H54 (cell line): ENCODE measurements at places on chromosomes 6 and 20.

DNA sequence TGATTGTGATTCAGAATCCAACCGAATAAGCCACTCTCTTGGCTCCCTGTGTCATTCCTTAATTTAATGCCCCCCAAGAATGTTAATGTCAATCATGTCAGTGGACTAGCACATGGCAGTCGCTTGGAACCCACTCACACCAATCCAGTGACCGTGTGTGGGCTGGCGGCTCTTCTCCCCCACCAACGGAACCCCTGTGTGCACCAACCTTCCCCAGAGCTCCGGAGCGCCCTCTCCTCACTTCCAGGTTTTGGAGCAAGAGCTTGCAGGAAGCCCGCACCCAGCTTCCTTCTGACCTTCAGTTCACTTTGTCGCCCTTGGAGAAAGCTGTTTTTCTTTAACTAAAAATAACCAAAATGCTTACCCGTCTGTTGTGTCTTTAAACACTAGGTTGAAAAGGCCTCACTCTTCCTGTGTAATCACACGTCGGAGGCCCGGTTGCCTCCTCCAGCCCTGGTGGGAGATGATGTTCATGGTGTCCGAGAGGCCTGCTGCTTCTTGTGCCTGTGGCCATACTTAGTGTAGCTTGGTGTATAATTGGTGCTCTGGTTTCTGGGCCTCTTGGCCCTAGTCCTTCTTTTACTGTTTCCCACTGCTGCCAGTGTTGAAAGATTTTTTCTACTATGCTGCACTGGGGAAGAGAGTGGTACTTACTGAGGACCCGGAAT is 17.8 kb upstream of the MAP1LC3A start:
- no peak for DNase-seq

- no peak for DNase-seq
These were observed 6.2 kb downstream of the ELMO2 start for GRCh38 chr20:46400253-46400652.

- DNase-seq = no peak
These were observed 12.8 kb upstream of the PLEKHG1 start for GRCh38 chr6:150586850-150587359.

- no peak for DNase-seq
These were observed 98.7 kb downstream of the ERMARD start for GRCh38 chr6:169850154-169850553.

DNA sequence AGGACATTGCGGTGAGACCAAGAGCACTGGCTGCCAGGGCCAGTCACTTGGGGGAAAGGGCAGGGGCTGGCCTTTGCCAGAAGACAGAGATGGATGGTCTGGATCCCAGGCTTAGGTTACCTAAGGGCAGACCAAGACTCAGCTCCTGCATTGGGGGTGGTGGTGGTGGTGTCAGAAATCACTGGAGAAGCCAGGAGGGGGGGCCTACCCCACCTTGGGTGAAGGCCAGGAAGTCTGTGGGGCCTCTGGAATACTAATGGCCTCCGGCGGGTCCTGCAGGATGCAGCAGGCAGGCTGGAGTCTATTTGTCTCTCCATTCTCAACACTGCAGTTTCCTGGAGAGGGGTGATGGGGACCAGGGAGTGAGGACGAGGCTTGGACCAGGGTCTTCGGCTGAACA is 32.8 kb downstream of the CD40 start:
- DNase-seq = no peak
